CD4-positive, alpha-beta T cell treated with Interleukin-2 at 100 ng/mL for 4 hours (primary cell): ENCODE measurements at places on chromosomes 2 and 18.

DNA sequence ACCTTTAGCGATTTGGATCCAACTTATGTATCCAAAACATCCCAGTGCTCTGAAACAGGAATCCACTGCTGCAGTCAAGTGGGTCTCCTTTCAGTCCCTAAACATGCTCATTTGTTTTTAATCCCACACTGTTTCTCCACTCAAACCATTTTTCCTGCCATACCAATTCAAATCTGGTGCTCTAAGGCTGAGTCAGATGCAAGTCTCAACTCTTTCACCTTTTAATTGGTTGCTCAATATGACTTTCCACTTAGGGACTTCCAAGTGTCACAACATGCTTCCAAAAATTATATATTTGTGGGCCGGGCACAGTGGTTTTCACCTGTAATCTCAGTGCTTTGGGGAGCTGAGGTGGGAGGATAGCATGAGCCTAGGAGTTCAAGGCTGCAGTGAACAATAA, 113.4 kb upstream of the TANK start:
- DNase-seq: no peak

GRCh38 chr2:223944703-223945531, at the start of gene WDFY1:
Gene WDFY1, minus strand, starts transcription at chr2:223945335. Its CDS starts 51 bp downstream, at chr2:223945284.
- DNase-seq: peak; percentile 79

GRCh38 chr2:129829588-129829987, 149.9 kb upstream of the RAB6C start:
- no peak for DNase-seq

DNA sequence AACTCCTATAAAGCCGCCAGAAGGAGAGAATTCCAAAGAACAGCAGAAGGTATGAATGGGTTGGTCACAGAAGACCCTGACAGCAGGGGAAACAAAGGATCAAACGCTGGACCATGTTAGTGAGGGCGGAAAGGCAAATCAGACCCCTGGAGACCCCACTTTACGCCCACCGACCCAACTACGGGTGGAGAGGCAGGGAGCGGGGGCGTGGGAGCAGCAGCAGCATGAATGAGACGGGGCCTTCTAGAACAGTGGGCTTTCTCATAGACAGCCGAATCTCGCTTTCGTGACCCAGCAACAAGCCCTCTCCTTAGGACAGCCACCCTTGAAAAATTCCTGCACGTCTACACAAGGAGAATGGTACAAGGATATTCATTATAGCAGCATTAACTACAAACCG, 191.0 kb downstream of the HDAC4 start:
- no peak for DNase-seq

DNA sequence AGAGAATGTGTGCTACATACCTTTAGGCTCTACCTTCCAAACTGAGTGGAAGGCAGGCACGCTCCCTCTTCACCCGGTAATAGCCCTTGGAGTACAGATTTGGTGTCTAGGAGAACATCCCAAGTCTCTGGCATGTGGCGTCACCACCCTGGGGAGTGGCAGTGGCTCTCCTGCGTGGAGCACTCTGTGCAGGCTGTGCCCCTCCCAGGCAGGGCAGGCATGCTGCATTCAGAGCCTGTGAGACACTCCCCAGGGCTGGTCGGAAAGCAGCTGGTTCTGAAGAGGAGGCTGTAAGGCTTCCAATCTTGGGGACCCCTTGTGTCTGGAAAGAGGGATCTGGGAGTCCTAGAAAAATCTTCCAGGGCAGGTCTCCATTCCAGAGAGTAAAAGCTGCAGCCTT, 193.3 kb downstream of the ANKRD30B start:
- DNase-seq: no peak

DNA sequence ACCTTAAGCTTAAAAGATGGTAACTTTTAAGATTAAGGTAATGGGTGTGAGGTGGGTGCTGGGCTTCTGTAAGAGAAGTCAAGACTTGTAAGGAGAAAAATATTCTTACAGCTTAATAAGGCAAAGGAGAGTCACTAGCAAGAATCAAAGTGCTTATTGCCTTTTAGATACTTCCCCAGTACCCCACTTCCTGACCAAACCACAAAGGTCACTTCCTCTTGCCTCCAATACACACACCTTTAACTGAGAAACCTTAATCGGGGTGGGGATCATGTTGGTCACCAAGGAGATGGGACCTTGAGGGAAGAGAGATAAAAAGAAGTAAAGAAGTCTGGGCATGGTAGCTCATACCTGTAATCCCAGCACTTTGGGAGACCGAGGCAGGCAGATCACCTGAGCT, 10.6 kb upstream of the ATG16L1 start:
- peak; percentile 77 for DNase-seq

- DNase-seq: no peak
These were observed 103.2 kb downstream of the FAM161A start for GRCh38 chr2:61750624-61751023.

DNA sequence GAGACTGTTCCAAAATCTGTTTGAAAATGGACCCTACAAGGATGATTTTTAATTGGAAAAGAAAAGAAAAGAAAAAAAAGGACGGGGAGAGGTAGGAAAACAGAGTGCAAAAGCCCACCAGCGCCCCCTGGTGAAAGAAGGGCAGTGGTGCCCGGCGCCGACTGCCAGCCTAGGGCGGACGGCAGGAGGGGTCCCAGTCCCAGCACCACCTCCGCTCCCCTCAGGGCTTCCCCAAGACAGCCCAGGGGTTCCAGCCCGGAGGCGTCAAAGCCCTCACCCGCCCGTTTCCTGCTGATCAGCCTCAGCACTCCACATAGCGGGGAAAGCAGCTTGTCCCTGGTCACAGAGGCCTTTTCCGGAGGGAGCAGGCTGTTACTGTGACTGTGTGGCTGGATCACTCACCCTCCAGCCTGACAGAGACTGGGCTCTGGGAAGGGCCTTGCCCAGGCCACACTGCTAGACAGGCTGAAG, 213.9 kb downstream of the TFCP2L1 start:
- no peak for DNase-seq

DNA sequence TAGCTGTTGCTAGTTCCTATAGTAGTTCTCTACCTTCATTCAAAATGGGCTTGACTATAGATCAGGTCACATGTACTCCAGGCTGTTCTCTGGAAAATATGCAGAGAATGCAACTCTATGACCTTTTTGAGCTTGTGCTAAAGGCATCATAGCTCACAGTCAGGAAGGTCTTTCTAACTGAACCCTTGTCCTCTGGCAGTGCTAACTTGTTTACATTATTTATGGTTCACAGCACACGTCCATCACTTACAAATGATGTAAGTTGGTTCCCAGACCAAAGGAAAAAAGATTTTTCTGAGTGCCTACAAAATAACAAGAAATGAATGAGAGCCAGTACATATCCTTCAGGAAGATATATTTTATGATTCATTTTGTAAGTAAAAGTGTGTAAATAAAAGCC, 236.1 kb downstream of the GCA start:
- no peak for DNase-seq

DNA sequence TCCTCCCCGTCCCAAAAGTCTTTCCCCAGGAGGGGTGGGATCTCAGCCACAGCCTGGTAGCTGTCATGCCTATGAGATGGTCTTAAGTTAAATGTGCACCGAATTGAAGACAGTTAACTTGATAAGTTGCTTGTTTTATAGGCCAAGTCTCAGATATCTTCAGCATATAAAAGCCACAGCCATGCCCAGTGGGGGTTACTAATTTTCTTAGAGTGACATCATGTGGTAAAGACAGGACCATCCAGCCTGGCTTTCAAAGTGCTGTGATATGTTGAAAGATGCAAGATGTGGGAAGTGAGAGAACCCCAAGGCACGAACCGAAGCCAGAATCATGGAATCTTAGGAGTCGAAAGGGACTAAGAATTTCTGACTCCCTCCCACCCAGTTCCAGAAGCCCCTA, 42.1 kb upstream of the FAM124B start:
- no peak for DNase-seq

GRCh38 chr18:21393986-21394385, 152.0 kb downstream of the GREB1L start:
- no peak for DNase-seq

DNA sequence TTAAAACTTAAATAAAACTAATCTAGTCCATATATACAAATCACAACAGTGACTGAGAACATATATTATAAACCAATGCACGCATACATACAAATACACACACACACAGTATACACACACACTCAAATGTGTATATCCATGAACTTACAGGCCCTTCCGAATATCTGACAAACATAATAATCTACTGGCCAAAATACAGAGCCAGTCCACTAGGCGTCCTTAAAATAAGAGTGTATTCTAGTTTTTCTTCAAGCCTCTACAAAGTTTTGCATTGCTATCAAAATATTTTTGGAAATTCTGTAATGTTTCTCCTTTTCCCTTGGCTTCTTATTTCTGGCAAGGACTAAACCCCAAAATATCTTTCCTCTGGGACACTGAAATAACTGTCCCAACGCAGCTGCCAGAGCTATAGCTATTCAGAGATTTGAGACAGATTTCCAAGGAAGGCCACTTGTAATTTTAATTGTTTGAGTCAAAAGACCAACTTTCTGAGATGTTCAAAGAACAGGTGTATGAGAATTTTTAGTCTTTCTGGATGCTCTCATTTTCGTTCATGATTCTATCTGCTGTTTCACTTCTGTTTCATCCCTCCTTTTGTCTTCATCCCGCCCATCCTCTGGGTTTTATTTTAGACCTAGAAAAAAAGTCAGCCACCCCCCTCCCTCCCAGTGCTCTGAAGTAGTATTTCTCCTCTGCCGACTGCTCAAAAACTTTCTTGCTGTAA, 24.1 kb upstream of the SP3 start:
- DNase-seq: no peak

DNA sequence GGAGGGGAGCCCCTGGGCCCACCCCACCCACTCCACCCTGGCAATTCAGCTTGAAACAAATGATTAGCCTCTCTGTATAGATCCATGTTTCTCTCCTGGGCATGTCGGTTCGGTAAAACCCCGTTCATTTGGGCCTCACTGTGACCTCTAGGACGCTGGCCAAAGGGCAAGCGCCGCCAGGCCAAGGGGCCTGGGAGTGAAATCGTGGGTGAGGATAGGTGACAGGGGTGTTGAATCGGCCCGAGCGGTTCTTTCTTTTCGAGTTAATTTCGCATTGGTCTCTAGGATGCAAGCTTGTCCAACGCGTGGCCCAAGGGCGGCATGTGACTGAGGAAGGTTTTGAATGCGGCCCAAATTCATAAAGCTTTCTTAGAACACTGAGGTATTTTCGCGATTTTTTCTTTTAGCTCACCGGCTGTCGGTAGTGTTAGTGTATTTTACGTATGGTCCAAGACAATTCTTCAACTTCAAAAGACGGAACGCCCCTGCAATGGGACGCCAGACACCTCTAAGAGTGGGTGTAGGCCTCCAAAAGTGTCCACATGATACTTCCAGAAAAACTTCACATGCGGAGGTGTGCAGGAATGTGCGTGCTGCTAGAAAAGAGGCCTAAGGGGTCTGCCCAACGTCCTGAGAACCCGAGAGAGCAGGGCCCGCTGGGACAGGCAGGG, 9.8 kb upstream of the ARID5A start:
- DNase-seq: no peak

- DNase-seq: no peak
These were observed 311.9 kb downstream of the NRXN1 start for GRCh38 chr2:50719837-50720696.

DNA sequence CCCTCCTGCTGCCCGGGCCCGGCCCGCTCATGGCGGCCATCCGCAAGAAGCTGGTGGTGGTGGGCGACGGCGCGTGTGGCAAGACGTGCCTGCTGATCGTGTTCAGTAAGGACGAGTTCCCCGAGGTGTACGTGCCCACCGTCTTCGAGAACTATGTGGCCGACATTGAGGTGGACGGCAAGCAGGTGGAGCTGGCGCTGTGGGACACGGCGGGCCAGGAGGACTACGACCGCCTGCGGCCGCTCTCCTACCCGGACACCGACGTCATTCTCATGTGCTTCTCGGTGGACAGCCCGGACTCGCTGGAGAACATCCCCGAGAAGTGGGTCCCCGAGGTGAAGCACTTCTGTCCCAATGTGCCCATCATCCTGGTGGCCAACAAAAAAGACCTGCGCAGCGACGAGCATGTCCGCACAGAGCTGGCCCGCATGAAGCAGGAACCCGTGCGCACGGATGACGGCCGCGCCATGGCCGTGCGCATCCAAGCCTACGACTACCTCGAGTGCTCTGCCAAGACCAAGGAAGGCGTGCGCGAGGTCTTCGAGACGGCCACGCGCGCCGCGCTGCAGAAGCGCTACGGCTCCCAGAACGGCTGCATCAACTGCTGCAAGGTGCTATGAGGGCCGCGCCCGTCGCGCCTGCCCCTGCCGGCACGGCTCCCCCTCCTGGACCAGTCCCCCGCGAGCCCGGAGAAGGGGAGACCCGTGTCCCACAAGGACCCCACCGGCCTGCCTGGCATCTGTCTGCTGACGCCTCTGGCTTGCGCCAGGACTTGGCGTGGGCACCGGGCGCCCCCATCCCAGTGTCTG, 767 bp downstream of the RHOB start:
- no peak for DNase-seq

DNA sequence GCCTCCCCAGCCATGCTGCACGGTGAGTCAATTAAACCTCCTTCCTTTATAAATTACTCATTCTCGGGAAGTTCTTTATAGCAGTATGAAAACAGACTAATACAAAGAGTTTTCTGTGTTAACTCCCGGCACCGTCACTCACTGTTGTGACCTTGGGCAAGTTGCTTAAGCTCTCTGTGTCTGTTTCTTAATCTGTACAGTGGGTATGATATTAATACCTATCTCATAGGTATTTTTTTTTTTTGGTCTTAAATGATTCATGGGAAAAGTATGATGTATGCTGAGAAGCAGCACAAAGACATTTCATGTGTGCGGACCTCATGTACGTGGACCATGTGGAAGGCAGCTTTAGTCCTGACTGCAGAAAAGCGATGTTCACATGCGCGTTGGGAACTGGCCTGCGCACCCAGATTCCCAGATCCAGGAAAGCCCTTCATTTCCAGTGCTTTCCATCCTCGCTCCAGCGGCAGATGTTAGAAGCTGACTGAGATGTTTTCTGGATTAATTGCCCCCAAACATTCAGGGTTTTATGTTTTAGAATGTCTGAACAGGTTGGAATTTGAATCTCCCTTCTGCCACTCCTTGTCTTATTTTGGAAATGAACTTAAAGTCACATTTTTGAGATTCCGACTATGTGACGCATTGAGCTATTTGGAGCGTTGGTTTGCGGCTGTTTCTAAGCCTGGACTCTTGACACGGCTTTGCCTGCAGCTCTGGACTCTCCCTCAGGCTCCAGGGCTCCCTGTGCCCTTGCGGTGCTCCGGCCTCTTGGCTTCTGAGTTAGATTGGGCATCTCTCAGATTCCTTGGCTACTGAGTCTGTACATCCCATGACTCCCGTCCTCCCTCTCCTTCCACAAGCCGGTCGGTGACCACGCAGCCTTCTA, 61.4 kb downstream of the SLC4A3 start:
- DNase-seq: no peak

DNA sequence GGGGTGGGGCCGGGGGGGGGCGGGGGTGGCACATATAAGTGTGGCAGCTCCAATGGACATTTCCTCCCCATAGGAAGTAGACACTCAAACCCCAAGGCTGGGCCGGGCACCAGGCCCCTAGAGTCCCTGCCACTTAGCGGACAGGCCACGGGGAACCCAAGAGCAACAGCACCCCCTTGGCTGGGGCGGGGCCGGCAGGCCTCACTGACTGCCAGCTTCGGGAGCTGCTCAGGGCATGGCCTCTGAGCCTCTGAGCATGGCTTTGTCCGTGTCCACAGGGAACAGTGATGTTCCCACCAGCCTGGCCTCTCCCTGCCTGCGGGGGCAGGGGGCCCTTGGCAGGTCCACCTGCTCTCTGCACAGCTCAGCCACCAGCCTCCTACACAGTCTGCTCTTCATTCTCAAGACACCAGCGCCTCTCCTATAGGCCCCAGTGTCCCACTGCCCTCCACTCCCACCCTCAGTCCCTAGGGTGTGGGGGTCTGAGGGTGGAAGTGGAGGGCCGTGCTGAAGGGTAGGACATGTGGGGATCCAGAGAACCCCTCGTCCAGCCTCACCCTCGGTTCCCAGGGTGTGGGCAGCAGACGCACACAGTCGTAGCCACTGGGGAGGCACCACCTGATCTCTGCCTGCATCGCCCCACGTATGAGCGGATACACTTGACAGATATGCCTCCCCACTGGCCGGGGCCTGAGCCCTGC, 106.7 kb downstream of the FAM210A start:
- no peak for DNase-seq
